ENCODE measurements at places on chromosomes 7 and 10.

GRCh38 chr7:18276380-18276779, 219.2 kb upstream of the HDAC9 start:
- DNase-seq, result no peak

DNA sequence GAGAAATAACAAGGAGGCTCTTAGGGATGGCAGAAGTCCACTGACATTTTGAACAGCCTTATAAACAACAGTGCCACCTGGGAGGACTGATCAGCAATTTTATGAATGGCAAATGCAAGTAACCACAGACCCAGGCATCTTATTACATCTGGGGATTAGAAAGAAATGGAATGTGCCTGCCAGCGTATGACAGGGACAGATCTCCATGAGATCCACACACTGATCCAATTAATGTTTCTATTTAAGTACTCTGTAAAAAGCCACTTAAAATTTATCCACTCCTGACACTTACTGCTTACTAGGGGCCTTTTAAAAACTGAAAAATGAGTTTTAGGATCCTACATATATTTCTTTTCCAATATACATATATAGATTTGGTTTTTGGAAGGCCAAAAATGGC, 28.6 kb downstream of the PARD3 start:
- no peak for DNase-seq

GRCh38 chr10:51663086-51663485, 36.3 kb downstream of the CSTF2T start:
- no peak for DNase-seq

DNA sequence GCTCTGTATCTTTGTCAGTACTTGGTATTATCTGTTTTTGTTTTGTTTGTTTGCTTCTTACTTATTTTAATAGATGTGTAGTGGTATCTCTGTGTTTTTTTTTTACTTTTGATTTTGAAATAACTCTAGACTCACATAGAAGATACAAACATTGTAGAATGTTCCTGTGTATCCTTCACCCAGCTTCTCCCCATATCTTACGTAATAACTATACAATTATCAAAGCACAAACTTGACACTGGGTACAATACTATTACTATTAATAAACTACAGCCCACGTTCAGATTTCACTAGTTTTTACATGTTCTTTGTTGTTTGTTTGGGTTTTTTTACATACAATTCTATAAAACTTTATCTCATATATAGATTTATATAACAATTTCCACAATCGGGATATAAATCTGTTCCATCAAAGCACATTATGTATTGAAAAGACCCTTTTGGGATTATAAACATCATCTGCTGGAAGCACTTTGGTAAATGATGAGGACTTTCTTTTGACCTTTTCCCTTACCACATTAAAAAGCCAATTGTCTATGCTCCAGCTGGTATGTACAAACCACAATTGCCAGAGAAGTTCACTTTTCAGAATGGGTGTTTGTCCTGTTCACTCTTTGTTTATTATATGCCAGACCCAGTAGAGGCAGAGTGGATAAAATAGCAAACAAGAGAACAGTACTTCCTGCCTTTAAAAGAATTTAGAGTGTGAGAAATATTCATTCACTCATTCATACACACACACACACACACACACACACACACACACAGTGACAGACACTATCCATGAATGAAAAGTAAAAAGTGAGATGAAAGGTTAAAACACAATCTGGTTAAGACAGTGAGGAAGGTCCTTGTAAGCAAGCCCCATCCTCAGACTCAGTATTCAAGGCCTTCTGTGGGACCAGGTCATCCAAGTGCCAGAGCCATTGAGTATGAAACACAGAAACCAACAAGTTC, 113.0 kb downstream of the SGMS1 start:
- peak; percentile 68 for DNase-seq

GRCh38 chr7:5435291-5436002, 11.8 kb upstream of the TNRC18 start:
- no peak for DNase-seq

DNA sequence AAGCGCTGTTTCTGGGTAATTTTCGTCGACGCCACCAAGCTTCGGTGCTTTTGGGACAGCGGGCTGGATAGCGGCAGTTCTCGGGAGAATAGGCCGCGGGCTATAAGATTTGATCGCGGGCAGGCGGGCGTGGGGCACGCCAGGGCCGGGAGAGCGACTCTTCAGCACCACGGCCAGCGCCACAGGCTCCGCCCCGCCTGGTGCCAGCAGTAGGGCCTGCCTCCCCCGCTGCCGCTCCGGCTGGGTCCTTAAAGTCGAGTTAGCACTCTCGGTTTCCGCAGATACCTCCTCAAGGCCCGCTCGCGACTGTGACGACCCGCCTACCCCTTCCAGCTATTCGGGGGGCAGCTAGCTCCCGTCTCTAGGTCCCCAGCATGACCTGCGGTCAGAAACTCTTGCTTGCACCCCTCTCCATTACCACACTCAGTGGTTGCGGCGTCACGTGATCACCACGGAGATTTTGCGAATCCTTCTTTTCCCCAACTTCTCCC, 9.4 kb downstream of the NXPH1 start:
- DNase-seq, result peak; percentile 34

- DNase-seq, result no peak
These were observed 280.5 kb downstream of the SFMBT2 start for GRCh38 chr10:7130191-7130911.

DNA sequence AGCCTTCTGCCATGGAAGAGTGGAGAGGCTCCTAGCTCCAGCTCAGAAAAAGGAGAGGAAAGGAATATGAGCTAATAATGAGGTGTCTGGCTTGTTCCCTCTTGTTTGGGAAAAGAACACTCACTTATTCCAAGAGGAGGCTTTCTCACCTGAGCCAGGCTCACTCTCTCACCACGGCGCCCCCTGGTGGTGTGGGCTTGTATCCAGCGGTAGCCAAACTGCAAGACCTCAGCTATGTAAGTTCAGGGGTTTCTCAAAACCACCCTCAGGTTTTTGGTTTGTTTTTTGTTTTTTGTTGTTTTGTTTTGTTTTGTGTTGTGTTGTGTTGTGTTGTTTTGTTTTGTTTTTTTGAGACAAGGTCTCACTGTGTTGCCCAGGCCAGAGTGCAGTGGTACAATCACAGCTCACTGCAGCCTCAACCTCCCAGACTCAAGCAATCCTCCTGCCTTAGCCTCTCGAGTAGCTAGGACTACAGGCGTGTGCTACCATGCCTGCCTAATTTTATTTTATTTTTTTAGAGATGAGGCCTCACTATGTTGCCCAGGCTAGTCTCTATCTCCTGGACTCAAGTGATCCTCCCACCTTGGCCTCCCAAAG, 124.0 kb downstream of the TMEM130 start:
- no peak for DNase-seq

Data from putamen (tissue), 1 donor.